GM23338 (cell line): ENCODE measurements at places on chromosomes 12 and 14. TPM values are rescaled to one million over a fixed set of nuclear protein-coding genes. Genes with fewer than 3 reads are reported as not detected.

Gene SOX5
- polyA plus RNA-seq: 1.0 and 1.5 TPM in 2 replicates

Gene KCNH3
- polyA plus RNA-seq: 0.21 and 0.28 TPM in 2 replicates

Gene SERPINA12
- polyA plus RNA-seq: not detected in 2 replicates

Gene ANKRD33
- polyA plus RNA-seq: 0.27 and 0.42 TPM in 2 replicates

Gene IQSEC3
- 3.3 and 3.6 TPM in 2 replicates for polyA plus RNA-seq

Gene HNF1A
- 0.10 and 0.11 TPM in 2 replicates for polyA plus RNA-seq

Gene ANKRD52
- polyA plus RNA-seq: 16.2 and 20.3 TPM in 2 replicates

Gene PTPRR
- 0.26 and 0.33 TPM in 2 replicates for polyA plus RNA-seq

Gene LRFN5
- polyA plus RNA-seq: 1.5 and 1.9 TPM in 2 replicates

Gene TGM1
- 0.31 and 0.42 TPM in 2 replicates for polyA plus RNA-seq

Gene USP44
- polyA plus RNA-seq: 193 and 235 TPM in 2 replicates

Gene CBLN3
- 0.19 and 0.23 TPM in 2 replicates for polyA plus RNA-seq

Gene TCL1A
- polyA plus RNA-seq: 3.6 and 4.3 TPM in 2 replicates

Gene SLC10A1
- polyA plus RNA-seq: 0.10 TPM in 2 replicates

Gene CCDC38
- not detected in 2 replicates for polyA plus RNA-seq

Gene REM2
- polyA plus RNA-seq: 2.9 and 3.0 TPM in 2 replicates

Gene SCN8A
- polyA plus RNA-seq: 2.9 and 4.6 TPM in 2 replicates

Gene CHGA
- polyA plus RNA-seq: 18.9 and 19.6 TPM in 2 replicates

Gene PMEL
- 64.5 and 68.1 TPM in 2 replicates for polyA plus RNA-seq

Gene CCDC184
- 1.8 and 2.8 TPM in 2 replicates for polyA plus RNA-seq

Gene OAS3
- polyA plus RNA-seq: 0.21 and 0.27 TPM in 2 replicates

Gene IL22
- not detected in 2 replicates for polyA plus RNA-seq
